Esophagus mucosa (tissue), 1 donor: ENCODE measurements at places on chromosomes 3 and 15.

GRCh38 chr3:182490596-182491491 is 302.5 kb upstream of the ATP11B start:
- no peak for ATAC-seq

GRCh38 chr3:27557411-27557810 is 73.2 kb upstream of the SLC4A7 start:
- no peak for ATAC-seq

- no peak for ATAC-seq
Observed at GRCh38 chr15:68275165-68275746, 2.3 kb upstream of the FEM1B start.

DNA sequence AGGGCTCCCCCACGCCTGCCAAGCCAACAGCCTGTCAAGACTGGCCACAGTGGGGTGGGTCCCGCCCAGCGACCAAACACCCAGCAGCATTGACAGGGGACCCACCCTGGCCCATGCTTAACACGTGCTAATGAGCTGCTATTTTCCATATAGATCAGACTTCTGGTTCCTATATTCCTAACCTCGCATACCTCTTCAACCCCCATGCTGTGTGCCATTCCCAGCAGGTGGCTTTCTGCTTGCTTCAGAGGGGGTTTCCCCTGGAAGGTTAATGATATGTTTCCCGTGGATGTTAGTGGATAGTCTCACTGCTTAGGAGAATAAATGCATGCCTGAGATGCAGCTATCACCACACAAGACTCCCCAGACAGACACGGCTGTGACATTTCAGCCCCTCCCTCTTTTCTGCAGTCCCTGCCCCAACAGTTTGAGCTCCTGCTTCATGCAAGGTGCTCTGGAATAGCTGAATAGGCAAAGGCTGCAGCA is 37.9 kb upstream of the MGLL start:
- ATAC-seq: no peak

- ATAC-seq: no peak
Observed at GRCh38 chr3:32583708-32584107, 13.1 kb upstream of the DYNC1LI1 start.

GRCh38 chr15:68561171-68561900 is 17.5 kb upstream of the CORO2B start:
- no peak for ATAC-seq

GRCh38 chr3:147906285-147906684 is 497.1 kb downstream of the ZIC1 start:
- ATAC-seq: no peak

GRCh38 chr3:65935724-65936123 is 103.0 kb downstream of the MAGI1 start:
- ATAC-seq: peak; percentile 95

- ATAC-seq: no peak
Observed at GRCh38 chr3:173287361-173287760, 110.2 kb upstream of the NLGN1 start.

- no peak for ATAC-seq
Observed at GRCh38 chr3:115187149-115187757, 40.2 kb upstream of the ZBTB20 start.

- no peak for ATAC-seq
Observed at GRCh38 chr3:140441006-140441405, 236.9 kb upstream of the TRIM42 start.
